Activated naive CD4-positive, alpha-beta T cell (primary cell): ENCODE measurements at places on chromosomes 7 and 10.

- no peak for DNase-seq
Observed at GRCh38 chr7:155618708-155619633, 25.5 kb upstream of the RBM33 start.

GRCh38 chr10:117536866-117537435 is 5.6 kb upstream of the EMX2 start:
- DNase-seq, result no peak

DNA sequence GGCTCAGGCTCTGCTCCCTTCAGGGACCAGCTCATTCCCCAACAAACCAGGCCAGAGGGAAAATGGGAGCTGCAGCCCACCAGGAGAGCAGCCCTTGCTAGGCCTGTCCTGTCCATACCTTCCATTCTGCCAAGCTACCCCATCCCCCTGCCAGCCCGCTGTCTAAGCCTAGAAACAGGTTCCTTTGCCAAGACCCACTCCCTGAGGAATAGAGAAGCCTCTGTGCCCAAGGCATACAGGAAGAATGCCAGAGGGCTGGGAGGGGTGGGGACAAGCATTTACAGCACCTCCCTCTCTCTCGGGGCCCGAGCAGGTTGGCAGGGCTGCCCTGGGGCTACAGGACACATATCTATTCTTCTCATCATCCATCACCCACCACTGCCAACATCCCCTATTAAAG is 178.3 kb downstream of the GRID1 start:
- DNase-seq, result no peak

GRCh38 chr10:63464402-63465292 is 1.1 kb downstream of the JMJD1C start:
- no peak for DNase-seq

DNA sequence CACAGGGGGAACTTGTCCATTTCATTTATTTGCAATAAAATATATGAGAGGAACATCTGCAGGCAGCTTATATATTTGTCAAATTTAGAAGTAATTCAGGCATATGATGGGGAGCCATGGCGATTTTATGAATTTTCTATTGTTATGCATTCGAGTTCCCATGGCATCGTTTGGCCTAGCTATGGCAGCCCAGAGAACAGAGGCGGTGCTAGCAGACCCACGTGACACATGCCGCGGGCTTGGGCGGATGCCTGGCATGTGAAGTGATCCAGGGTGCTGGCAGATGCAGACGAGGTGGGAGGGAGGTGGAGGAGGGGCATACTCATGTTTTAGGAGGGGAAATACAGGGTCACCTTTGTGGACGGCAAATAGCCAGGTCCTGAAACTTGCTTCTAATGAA is 560.0 kb upstream of the GALNT17 start:
- no peak for DNase-seq
